ENCODE measurements at places on chromosomes 12 and 14. TPM values are rescaled to one million over a fixed set of nuclear protein-coding genes. Genes with fewer than 3 reads are reported as not detected.

Gene PPHLN1
- total RNA-seq: 62.1 TPM

Gene KRR1
- total RNA-seq: 23.2 TPM

Gene SCNN1A
- 57.7 TPM for total RNA-seq

Gene ACRBP
- 0.51 TPM for total RNA-seq

Gene CREBL2
- 17.9 TPM for total RNA-seq

Gene SYNDIG1L
- under 0.01 TPM for total RNA-seq

Gene NTF3
- not detected for total RNA-seq

Gene NDUFB1
- total RNA-seq: 151 TPM

Gene ANO2
- not detected for total RNA-seq

Gene RASSF8
- 14.3 TPM for total RNA-seq

Gene AKAP6
- 4.2 TPM for total RNA-seq

Gene SLC6A15
- 22.9 TPM for total RNA-seq

Gene GOLGA5
- 41.9 TPM for total RNA-seq

Gene NPFF
- total RNA-seq: not detected

Gene HCAR3
- total RNA-seq: 0.77 TPM

Gene RFX4
- total RNA-seq: not detected

Gene MGAT2
- 32.5 TPM for total RNA-seq

Gene TROAP
- 5.2 TPM for total RNA-seq

Gene PLA2G1B
- not detected for total RNA-seq

Gene PPFIBP1
- 43.3 TPM for total RNA-seq

Gene LRP6
- 23.0 TPM for total RNA-seq

Gene SMCO3
- total RNA-seq: not detected

Gene RPL10L
- total RNA-seq: not detected

Gene APOF
- not detected for total RNA-seq

Gene PPM1H
- total RNA-seq: 0.90 TPM

Gene OSGEP
- 15.0 TPM for total RNA-seq

Gene ALDH1L2
- total RNA-seq: 34.2 TPM

Gene MUCL1
- not detected for total RNA-seq

Gene RPL36AL
- 337 TPM for total RNA-seq

Gene RTN1
- not detected for total RNA-seq

Gene AQP2
- total RNA-seq: not detected

Gene CEP290
- 6.6 TPM for total RNA-seq

Gene RFLNA
- total RNA-seq: not detected

Gene SLC39A5
- total RNA-seq: 0.13 TPM

Gene RPGRIP1
- not detected for total RNA-seq

Gene C12orf60
- total RNA-seq: 1.4 TPM

Gene NRXN3
- under 0.01 TPM for total RNA-seq

Gene MANSC4
- not detected for total RNA-seq

Gene KRT85
- not detected for total RNA-seq

Gene ATXN3
- 67.0 TPM for total RNA-seq

Gene LRRC43
- under 0.01 TPM for total RNA-seq

Gene MGP
- 0.79 TPM for total RNA-seq
